GM23338 (cell line): ENCODE measurements at places on chromosomes 16 and 17.
A peak's percentile ranks its signal among the peaks of the same experiment; 100 is the strongest.

DNA sequence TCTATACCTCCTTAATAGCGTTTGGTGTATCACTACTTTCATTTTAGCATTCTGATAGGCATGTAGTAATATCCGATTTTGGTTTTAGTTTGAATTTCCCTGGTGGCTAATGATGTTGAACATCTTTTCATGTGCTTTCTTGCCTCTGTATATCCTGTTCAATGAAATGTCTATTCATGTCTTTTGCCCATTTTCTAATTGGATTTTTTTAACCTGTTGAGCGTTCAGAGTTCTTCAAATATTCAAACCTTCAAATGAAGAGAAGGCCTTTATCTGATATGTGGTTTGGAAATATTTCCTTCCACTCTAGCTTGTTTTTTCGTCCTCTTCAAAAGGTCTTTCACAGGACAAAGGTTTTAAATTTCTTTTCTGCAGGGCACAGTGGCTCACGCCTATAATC lies 2.4 kb upstream of the NME1 start:
- DNase-seq = no peak

DNA sequence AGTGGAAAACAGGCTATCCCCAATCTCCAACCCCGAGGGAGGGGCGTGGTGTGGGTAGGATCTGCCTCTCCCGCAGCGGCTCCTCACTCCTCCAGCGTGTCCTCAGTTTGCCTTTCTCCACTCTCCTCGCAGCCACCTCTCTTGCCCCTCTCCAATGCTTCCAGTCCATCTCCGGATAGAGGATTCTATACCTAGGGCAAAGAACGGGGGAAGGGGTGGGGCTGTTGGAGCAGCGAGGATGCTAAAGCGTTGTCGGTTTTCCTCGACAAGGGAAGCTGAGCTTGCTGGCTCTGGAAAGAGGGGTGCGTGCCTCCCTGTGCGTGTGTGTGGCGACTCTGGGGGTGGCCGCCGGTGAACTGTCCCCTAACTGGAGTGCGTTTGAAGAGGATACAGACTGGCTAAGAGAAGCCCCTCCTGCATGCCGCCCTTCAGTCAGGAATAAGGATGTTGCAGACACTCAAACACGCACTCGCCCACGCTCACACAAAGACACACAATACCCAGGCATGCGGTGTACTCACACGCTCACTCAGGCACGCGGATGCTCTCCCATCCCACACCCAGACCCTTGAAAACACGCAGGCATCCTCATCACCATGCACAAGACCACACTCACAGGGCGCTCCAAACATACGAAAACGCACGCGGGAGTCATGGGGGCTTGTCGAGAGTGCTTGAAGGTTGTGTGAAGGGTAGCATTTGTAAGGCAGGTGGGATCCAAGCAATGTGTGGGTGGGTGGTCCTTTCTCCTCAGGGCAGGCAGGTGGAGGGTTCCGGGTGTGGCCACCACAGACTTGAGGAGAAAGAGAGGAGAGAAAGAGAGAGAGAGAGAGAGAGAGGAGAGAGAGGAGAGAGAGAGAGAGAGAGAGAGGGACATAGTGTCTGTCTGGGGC lies 655 bp upstream of the GPR139 start:
- DNase-seq = peak; percentile 68

DNA sequence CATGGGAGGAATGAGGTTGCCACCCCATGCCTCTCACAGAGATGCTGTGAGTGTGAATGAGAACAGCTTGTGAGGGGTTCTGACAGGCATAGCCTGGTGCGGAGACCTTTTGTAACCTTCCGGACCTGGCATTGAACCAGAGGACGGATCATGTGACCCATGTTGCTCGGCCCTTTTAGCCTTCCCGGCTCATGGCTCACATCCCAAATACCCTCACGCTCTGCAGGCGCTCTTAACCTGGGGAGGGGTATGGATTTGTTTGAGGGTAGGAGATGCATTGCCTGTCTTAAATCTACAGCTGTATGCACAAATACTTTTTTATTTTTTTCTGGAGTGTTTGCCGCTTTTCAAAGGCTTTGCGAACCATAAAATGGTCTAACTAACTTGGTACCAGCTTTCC lies 102.4 kb upstream of the CRHR1 start:
- no peak for DNase-seq

- no peak for DNase-seq
Observed at GRCh38 chr16:67183-67791, 5.1 kb downstream of the RHBDF1 start.

DNA sequence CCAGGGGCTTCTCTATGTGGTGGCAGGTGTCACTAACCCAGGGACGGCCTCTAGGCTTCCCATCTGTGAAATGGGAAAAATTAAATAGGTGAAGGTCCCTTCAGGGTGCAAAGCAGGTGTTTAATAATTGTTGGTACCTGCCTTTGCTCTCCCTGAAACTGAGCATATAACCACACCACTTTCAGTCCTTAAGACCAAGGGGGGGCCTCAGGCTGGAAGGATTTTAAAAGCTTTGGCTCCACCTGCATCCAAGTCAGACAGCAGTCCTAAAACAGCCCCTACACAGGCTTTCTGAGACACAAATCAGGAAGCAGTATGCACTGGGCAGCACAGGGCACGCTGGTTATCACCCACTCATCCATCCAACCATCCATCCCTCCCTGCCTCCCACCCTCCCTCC lies 55.0 kb downstream of the TK2 start:
- no peak for DNase-seq

DNA sequence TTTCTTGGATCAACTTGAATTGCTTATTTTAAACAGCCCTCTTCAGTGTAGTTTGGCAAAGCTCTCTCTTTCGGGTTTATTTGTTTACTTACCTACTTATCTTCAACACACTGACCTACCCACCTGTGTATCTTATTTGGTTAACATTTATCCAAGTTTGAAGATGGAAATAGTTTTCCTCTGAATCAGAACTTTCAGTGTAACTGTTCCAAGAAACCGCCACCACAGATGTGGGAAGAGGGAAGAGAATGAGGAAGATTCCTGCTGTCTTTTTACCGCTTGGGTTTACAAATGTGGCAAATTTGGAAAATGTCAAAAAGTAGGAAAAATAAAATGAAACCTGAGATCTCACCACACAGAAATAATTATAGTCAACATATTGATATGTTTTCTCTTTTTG lies 115.8 kb downstream of the MSI2 start:
- DNase-seq = no peak

DNA sequence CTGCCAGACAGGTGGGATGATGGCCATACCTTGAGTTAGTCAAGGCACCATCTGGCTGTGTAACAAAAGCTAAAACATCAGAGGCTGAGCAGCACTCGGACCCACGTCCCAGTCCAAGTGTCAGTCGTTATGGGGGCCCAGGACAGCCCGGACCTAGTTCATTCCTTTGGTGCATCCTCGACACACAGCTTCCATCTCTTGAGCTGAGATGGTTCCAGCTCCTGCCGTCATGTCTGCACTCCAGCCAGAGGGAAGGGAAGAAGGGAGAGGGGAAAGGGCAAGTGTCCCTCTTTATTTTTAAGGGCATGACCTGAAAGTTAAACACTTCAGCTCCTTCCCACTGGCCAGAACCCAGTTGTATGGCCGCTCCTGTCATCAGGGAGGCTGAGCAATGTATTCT lies 218.0 kb downstream of the SEC14L1 start:
- no peak for DNase-seq

DNA sequence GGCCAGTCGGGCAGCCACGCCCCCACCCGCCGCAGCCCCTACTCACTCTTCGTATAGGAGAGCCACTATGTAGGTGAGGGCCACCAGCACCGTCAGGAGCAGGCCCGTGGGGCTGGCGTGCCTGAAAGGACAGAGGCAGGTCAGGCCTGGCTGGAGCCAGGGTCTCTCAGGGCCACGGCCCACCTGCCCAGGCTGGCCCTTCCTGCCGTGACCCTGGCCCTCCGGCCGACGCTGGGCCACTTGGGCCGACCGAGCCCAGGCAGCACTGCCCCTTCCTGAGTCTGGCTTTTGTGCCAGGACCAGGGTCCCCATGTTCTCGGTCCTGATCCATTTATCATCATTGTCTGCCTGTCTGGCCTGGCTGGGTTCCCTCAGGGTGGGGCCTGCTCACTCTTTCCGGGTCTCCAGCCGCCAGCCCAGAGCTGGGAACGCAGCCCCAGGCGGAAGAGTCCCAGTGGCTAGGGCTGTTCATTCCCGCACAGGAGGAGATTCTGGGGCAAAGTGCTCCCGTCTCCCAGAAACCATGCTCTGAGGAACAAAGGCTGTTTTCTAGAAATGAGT lies 10.1 kb upstream of the RASD1 start:
- DNase-seq = no peak

DNA sequence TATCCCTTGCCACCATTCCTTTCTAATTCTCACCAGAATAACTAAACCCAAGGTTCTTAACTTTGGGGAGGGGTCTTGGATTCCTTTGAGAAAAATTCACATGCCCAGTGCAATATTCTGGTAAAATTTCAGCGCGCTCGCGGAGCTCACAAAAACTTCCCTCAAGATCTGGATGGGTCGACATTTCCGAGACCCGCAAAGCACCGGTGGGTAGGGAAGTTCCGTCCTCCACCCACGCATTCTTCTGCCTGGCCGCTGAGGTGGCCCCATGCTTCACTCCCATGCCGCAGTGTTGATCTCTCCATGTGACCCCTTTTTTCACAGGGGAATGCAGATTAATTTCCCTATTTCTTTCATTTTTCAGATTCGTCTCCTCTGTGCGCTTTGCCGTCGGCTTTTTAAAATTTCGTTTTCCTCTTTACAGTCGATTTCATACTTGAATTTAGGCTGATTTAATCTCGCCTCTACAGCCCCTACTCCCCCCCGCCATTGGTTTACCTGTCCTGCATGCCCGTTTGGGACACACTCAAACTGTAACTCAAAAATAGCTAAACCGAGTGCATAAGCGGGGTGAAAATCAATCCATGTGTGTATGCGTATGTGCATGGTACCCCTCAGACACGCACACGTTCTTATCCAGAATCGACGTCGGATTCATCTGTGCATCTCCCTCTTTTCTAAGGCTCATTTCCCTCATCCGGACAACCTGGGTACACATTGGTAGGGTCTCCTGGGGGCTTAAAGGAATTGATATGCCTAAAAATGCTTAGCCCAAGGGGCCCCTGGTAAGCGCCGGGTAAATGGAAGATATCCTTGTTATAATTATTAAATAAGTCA lies 1.4 kb upstream of the SP6 start:
- DNase-seq = peak; percentile 10

- peak; percentile 16 for DNase-seq
Observed at GRCh38 chr17:6941989-6942388, 53.9 kb upstream of the ALOX12 start.

DNA sequence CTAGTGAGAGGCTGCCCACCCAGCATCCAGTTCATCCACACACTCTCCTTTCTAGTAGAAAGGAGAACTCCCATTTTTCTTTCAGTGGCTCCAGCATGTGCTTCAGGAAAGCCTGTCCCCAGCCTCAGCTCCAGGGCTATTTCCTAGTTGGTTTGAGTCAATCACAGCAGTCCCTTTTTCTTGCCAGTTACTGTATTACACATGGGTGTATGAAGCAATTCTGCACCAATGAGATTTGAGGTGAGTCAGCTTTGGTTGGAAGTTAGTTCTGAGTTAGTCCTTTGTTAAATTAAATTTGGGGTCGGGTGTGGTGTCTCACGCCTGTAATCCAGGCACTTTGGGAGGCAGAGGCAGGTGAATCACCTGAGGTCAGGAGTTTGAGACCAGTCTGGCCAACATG lies 24.8 kb downstream of the RAD51D start:
- no peak for DNase-seq

DNA sequence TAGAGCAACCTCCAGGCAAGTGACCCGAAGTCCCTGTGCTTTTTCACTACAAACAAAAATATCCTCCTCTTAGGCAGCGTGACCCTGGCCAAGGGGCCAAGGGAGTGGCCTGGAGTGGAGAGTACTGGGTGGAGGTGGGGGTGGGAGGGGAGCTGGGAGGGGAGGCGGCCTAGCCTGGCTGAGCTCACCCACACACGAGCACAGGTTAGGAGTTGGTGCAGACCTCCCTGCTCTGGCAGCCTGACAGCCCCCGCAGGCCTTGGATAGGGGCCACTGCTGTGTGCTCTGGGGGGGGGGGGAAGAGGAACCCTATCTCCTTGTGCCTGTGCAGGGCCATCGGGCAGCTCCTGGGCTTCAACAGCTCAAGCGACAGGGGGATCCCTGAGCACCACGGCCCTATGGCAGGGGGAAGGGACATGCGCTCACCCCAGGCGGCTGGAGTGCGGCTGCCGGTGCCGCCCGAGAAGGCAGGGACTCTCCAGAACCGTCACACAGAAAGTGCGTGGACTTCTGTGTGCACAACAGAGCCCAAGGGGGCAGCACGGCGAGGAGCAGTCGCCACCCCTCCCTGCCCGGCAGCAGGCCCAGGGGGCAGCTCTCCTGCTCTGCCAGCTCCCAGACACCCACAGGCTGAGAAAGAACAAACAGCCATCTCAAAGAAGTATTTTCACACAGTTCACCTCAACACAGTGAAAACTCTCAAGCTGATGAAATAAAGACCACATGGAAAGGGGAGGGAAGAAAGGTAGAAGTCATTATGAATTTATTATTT lies 13.3 kb downstream of the SLC16A3 start:
- DNase-seq = no peak

DNA sequence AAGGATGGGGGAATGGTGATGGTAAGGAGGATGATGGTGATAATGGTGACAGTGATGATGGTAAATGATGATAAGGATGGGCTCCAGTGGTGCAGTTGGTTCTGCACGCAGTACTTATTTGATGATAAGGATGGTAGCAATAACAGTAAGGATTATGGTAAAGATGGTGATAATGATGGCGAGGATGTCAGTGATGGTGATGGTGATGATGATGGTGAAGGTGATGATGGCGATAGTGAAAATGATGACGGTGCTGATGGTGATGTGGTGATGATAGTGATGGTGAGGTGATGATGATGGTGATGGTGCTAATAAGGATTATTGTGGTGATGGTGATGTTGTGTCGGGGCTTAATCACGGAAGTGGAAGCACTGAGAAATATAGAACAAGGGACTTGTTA lies 103.7 kb downstream of the C16orf95 start:
- DNase-seq = no peak

- DNase-seq = no peak
Observed at GRCh38 chr17:43442711-43443110, 41.1 kb upstream of the DHX8 start.

DNA sequence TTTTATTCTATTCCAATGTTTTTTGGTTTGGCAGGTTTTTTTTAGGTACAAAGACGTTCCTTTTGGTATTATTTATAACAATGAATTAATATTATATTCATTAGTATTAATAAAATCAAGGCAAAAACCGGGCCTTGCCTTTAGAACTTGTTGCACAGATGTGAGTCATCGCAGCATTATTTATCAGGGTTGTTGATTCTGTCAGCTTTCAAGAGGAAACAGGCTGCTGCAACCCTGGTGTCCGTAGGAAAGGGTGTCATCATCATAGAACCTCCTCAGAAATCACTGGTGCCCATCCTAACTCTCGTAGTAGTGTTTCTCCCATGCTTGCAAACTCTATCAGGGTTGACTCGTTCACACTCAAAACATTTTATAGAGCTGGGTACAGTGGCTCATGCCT lies 10.2 kb upstream of the LRRC37B start:
- DNase-seq = no peak

DNA sequence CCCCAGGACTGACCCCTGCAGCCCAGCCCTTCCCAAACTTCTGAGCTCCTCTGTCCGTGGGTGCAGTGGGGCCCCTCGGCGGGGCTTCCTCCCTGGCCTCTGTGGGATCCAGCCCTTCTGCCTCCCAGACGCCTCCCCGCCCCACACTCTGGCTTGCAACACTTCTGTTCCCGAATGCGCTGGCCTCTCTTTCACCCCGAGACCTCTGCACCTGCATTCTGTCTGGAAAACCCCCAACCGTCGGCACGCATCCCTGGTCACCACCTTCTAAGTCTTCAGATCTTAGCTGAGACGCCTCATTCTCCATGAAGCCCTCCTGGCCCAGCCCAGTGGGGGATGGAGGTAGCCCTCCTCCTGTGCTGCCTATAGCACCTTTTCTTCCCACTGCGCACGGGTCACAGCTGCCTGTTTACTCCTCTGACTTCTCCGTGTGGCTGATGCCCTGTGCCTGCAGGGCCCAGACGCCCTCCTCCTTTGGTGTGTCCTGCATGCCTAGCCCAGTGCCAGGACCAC lies 26.4 kb downstream of the TMEM235 start:
- no peak for DNase-seq
